ENCODE measurements at places on chromosomes 4 and X. TPM values are rescaled to one million over a fixed set of nuclear protein-coding genes. Genes with fewer than 3 reads are reported as not detected.
A peak's percentile ranks its signal among the peaks of the same experiment; 100 is the strongest.

Gene YY2
- total RNA-seq = not detected

Gene RTL9
- total RNA-seq = not detected

Gene OCRL
- total RNA-seq = 20.5 TPM

Gene DMD
- 20.9 TPM for total RNA-seq

Gene ETDB
- not detected for total RNA-seq

Gene ADGRG2
- total RNA-seq = 0.64 TPM

Gene KIAA1210
- not detected for total RNA-seq

Gene TGIF2LX
- not detected for total RNA-seq

- no peaks in the 10 kb centered on the region for H3K4me1 ChIP-seq
- H3K36me3 ChIP-seq = no peaks in the 10 kb centered on the region
- no peak overlapping the region for H3K27ac ChIP-seq
- H3K4me3 ChIP-seq = no peak overlapping the region
- no peak for DNase-seq
Observed at GRCh38 chr4:137067735-137068134, 464.6 kb downstream of the PCDH18 start.

DNA sequence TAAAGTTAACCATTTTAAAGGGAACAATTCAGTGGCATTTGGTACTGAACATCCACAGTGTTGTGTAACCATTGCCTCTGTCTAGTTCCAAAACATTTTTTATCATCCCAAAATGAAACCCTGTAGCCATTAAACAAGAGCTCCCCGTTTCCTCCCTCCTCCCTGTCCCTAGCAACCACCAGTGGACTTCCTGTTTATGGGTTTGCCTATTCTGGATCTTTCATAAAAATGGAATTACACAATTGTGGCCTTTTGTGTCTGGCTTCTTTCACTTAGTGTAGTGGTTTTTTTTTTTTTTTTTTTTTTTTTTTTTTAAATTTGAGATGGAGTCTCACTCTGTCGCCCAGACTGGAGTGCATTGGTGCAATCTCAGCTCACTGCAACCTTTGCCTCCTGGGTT is 11.6 kb downstream of the RBMX2 start:
- no peaks in the 10 kb centered on the region for H3K36me3 ChIP-seq
- no peaks in the 10 kb centered on the region for H3K4me1 ChIP-seq
- no peak for DNase-seq
- no peak overlapping the region for H3K27ac ChIP-seq
- H3K4me3 ChIP-seq = no peak overlapping the region

- H3K27me3 ChIP-seq = no peaks in the 10 kb centered on the region
- H3K4me3 ChIP-seq = no peak overlapping the region
- DNase-seq = no peak
- no peaks in the 10 kb centered on the region for H3K36me3 ChIP-seq
- no peaks in the 10 kb centered on the region for H3K4me1 ChIP-seq
Observed at GRCh38 chr4:47002580-47002979, 9.2 kb upstream of the GABRA4 start.

DNA sequence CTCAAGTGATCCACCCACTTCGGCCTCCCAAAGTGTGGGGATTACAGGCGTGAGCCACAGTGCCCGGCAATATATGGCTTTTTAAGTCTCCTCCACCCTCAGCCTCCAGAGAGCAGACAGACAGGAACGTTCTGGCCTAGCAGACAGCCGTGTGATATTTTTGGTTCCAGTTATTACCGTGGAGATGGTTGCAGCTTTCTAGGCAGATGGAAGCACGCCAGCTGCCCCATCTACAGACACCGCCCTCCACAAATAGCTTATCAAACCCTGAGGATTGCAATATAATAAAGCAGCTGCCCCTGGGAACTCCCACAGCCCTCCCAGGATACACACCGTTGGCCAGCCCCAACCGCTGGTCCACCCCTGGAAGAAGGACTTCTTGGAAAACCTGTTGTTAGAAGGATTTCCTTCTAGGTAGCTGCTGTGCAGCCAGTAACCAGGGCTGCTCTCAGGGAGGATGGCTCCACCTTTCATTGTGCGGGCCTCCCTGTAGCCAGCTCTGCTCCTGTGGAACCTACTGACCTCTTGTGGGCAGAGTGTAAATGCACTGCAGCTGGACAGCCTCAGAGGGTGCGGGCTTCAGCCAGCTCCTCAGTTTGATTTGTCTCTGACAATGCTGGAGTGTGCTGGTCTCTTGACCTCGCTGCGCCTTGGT is 44.0 kb downstream of the SLC25A5 start:
- H3K4me3 ChIP-seq = no peak overlapping the region
- H3K36me3 ChIP-seq = no peaks in the 10 kb centered on the region
- DNase-seq = peak; percentile 70
- H3K27me3 ChIP-seq = no peaks in the 10 kb centered on the region

DNA sequence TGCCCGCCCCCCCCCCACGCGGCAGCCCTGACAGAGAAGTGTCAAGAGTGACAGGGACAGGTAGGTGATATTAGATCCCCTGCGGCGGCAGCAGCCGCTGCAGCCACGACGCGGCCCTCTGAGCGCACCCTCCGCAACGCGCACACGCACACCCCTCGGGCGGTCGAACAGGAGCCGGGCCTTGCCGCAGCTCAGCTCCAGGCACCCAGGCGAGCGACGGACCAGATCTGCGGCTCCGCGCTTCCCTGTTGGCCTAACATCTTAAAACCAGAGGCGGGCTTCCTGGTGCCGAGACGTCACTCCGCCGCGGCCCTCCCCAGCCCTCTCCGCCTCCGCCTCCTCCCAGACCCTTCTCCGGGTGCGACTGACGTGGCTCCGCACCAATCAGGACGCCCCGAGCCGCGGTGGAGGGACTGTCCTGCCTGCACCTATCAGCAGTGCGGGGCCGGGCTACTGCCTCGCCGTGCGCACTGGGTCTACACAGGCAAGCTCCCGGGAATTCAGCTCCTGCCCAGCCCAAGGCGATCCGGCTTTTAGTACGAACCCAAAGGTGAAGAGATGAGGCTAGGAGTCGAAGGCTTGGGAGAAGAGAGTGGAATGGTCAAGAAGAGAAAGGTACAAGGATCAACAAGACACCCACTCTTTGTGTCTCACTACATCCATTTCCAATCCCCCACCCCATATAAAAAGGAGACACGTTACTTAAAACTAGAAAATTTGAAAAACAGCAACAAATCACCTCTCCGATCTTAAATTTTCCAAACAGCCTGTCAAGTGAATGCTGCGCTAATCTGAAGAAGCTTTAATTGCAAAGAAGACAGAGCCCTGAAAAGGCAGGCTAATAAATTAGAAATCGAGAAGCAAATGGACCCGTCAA is at the start of gene PITX2:
TSS of gene PITX2 (minus strand) at position 237 of the 877 bp plus-strand sequence. CDS start 617 bp downstream, outside the sequence.
- peak; percentile 95 for DNase-seq
- H3K27ac ChIP-seq = no peak within 1 kb of the TSS
- H3K4me3 ChIP-seq = peak within 1 kb of the TSS; percentile 36
- no peaks in the 10 kb centered on the region for H3K36me3 ChIP-seq
- H3K4me1 ChIP-seq = peaks cover 46% of the 10 kb centered on the region

DNA sequence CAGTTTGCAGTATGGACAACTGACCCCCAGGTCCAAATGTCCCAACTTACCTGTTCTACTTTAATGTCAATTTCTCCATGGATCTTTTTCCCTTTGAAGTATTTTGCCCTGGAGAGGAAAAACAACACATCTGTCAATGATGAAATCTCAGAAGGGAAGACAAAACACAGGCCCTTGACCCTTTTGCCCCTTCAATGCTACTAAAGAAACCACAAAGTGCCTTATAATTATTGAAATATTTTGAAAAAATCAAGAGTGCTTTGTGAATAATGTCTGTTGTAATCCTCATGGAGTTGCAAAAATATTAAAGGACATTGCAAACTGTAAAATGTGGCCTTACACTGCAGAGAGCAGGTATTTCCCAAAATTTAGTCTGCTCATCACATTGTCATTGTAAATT is 12.6 kb downstream of the SYN1 start:
- no peak overlapping the region for H3K27ac ChIP-seq
- no peak for DNase-seq
- H3K36me3 ChIP-seq = no peaks in the 10 kb centered on the region

- H3K27ac ChIP-seq = no peak overlapping the region
- H3K4me1 ChIP-seq = no peaks in the 10 kb centered on the region
- H3K4me3 ChIP-seq = no peak overlapping the region
- no peak for DNase-seq
- no peaks in the 10 kb centered on the region for H3K27me3 ChIP-seq
Observed at GRCh38 chrX:11266573-11267003, 26.6 kb upstream of the AMELX start.

DNA sequence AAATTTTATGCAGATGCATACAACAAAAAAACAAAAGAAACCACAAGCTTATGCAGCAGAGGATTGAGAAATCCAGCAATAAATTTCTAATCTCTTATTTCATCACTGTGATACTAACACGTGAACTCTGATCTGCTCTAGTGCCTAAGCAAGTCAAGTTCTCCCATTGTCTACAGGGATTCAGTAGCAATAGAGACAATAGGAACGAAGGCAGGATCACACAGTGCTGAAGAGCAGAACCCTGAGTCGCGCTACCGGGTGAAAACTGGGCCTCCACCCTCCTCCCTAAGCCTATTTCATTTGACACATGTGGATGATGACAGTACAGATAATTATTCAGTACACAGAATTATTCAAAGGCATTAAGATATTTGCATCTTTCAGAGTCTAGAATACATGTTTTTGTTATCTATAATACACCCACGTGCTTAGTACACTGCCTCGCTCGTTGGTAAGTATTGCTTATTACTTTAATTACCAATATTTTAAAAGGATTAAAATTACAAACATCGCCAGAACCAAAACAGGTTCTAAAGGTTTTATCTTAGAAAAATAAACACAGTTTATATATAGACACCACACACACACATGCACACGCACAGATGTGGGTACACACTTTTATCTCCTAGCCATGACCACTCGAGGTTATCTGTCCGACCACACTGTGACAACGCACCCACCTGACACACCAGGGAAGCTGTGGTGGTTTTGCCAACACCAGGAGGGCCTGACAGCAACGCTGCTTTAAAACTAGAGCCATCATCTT is 60.1 kb downstream of the RFC1 start:
- no peak for DNase-seq
- H3K27me3 ChIP-seq = no peaks in the 10 kb centered on the region
- H3K36me3 ChIP-seq = no peaks in the 10 kb centered on the region
- no peak overlapping the region for H3K4me3 ChIP-seq

DNA sequence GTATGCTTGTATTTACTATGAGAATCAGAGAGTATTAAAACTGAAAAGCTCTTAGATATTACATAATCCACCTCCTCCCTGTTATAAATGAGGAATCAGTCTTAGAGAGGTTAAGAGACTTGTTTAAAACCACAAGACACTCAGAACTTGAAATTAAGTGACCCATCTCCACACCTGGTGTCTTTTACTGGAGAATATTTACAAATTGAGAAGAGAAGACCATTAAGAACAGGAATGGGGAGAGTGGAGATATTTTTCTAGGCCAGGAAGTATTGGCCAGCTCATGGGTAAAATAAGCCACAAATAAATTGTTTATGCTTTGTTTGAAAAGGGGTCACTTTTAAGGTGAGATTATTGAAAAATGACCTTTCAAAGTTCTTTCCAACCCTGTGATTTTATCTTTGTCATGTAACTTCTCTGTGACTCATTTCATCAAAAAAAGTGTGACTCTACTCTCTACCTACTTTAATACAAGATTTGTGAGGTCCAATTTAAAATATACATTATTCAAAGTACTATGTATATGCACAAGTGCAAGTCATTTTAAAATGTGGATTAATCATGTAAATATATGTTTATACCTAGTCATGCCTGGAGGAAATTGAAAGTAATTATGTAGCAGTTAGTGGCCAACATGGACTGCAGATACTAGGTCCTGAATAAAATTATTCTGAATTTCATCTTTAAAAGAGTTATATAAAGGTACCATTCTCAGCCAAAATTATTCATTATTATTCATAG is 15.9 kb upstream of the COX7B2 start:
- no peaks in the 10 kb centered on the region for H3K27me3 ChIP-seq
- H3K4me3 ChIP-seq = no peak overlapping the region
- DNase-seq = no peak
- no peaks in the 10 kb centered on the region for H3K4me1 ChIP-seq

DNA sequence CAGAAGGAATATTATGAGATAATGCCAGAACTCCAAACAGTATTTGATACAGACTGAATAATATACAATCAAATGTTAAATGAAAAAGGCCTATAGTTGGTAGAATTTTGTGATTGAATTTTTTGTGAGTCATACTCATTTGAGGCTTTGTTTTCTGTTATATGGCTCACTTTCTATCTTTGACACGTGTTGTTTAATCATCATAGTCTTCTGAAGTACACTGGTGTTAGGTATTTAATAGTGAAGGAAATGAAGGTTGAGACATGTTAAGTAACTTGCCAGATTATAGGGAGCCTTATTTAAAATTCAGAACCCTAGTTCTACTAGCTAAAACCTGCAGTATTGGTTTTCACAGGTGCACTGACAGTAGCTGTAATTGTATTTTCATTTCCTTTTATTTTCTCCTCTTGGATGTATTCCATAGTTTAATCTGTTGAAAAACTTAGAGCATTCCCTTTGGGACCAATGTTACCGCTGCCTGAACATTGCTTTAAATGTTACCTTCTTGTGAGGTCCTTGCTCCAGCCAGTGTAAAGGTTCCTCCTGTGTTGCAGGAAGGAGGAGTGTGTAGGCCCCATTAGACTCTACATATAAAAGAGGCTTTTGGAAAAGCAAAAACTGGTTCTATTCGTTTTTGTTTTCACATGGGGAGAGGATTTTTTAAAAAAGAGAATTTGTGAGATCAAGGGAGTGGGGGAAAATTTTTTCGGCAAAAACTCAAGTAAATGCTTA is 224.1 kb downstream of the ARHGAP10 start:
- H3K36me3 ChIP-seq = no peaks in the 10 kb centered on the region
- no peak overlapping the region for H3K27ac ChIP-seq
- DNase-seq = no peak
- H3K27me3 ChIP-seq = no peaks in the 10 kb centered on the region
- no peak overlapping the region for H3K4me3 ChIP-seq

GRCh38 chr4:16289897-16290554 is 63.8 kb upstream of the TAPT1 start:
- H3K27me3 ChIP-seq = peaks cover 16% of the 10 kb centered on the region
- no peak for DNase-seq
- H3K36me3 ChIP-seq = no peaks in the 10 kb centered on the region
- no peak overlapping the region for H3K4me3 ChIP-seq

DNA sequence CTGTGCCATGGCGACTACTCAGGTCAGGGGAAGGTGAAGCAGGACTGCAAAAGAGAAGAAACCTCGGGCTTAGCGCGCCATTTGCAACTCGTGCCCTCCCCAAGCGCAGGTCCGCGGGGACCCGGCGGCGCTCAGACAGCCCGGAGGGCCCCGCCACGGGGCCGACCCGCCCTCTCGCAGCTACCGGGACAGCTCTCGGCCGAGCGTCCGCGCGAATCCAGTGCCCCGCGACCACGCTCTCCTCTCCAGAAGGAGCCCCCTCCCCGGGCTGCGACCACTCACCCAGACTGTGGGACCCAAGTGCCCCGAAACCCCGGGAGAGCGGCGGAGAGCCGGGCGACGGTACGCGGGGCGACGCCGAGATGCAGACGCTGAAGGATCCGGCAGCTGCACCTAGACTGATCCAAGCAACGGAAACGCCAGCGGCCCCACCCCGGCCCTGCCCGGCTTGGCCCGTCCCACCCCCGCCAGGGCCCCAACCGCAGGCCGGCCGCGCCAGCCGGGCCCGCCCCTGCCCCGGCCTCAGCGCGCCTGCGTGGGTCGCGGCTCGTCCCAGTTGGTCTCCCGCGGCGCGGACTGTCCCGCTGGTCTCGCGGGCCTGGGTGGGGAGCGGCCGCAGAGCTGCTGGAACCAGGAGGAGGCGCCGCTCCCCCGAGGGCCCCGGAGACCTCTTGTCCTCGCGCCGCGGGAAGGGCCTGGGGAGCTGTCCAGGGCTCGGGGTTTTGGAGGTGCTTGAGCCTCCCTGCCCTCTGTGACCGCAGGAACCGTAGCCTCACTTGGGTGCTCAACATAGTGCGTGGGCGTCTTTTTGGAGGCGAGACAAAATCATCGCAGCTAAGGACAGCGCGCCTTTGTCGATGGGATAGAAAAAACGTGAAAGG is at the start of gene ANXA5:
TSS of gene ANXA5 (minus strand) at position 400 of the 881 bp plus-strand sequence. CDS start at position 9, 391 bp downstream.
- no peaks in the 10 kb centered on the region for H3K36me3 ChIP-seq
- H3K4me1 ChIP-seq = peaks cover 24% of the 10 kb centered on the region
- peak within 1 kb of the TSS; percentile 99 for H3K27ac ChIP-seq
- peak; percentile 91 for DNase-seq
- H3K27me3 ChIP-seq = no peaks in the 10 kb centered on the region
